ENCODE measurements at places on chromosomes 1 and 21.

GRCh38 chr1:217133958-217134856 lies 411.0 kb upstream of the ESRRG start:
- DNase-seq = no peak

- DNase-seq = no peak
Measured at GRCh38 chr1:100643471-100644196, 75.9 kb upstream of the VCAM1 start.

- no peak for DNase-seq
Measured at GRCh38 chr1:180402001-180402400, 100.4 kb downstream of the ACBD6 start.

DNA sequence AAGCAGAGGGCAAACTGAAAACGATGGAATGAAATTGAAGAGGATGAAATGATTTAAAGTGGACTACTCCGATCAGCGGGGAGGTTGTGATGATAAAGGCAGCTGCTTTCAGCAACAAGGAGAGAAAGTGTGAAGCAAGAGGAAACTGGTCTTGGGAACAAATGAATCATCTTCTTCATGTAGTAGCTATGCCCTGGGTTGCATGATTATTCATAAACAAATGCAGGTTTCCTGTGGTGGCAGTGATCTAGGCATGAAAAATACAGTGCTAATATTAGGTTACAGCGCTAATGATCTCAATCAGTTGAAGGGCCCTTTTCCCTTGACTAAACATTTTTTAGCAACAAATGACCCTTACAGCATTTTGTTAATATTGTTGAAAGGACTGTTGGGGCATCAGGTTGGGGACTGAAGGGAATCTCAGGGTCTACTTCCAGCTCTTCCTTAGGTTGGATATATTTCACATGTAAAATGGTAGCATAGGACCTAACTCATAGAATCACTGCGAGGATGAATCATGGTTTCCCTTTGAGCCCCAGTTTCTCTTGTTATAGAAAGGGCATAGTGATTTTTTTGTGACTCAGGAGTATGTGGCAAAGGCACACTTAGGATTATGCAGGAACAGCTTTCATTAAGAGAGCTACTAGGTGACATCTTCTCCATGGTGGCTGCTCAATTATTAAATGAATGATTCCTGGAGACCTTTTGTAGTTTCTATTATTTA lies 1.9 kb upstream of the ZFYVE9 start:
- peak; percentile 20 for DNase-seq

GRCh38 chr1:26069941-26070295 lies 2.5 kb upstream of the TRIM63 start:
- no peak for DNase-seq

DNA sequence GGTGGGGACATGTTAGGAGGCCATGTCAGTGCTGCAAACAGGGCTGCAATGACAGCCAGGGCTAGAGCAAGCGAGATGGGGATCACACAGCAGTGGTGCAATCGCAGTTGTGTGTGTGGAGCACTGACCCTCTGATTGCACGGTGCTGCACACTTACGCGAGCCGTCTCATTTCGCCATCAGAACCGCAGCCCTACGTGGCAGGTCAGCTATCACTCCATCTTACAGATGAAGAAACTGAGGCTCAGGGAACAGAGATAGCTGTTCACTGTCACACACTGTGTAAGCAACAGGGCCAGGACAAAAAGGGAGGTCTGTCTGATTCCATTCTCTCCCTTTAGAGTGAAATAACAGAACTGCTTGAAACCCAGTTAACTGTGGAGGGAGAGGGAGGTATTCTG lies 104.8 kb upstream of the SLC45A1 start:
- DNase-seq = no peak

GRCh38 chr1:89907727-89908212 lies 86.9 kb downstream of the LRRC8D start:
- no peak for DNase-seq

DNA sequence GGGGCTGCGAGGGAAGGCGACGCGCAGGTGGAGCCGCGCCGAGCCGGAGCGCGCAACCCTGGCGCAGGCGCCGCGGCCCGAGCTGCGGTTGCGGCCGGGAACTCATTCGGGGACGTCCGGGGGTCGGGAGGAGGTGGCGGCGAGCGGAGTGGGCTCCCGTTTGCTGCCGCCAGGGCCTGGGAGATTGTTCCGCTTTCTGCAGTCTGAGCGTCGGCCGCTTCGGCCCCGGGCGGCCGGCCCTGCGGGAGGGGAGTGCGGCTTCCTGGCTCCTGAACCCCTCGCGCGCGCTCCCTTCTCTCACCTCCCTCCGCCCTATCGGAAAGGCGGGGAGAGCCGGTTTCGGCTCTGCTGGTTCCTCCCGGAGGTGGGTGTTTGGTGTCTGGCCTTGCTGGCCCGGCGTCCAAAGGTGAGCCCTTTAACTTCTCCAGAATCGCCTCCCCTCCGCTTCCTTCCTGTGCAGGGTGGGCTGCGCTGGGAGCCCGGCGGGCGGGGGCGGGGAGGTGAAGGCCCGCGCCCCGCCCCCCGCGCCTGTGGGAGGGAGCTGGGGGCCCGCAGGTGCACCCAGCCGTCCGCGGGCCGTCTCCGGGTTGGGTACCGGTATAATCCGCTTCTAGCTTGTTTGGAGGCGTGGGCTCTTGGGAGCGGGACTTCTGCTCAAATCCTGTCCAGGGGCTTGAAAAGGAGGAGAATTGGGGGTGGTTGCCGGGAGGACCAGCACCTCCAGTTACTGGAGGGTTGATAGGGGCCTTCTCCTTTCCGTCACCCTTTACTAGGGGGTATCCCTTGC lies 683 bp downstream of the LRRC8D start:
- peak; percentile 69 for DNase-seq

DNA sequence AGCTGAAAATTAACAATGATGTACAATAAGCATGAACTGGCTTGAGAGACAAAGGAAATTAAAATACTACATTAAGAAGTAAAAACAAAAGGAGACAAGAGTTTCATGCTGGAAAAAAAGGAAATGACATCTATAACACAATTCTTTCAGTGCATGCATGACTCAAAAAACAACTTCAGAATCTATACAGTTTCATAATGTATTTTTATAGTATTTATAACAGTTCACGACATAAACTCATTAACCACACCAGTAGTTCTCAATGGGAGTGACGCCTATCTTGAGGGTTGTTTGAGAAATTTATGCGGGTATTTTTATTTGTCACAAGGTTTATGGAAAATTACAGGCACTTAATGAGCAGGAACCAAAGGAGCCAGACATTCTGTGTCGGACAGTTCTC lies 168.5 kb downstream of the SMYD3 start:
- no peak for DNase-seq

GRCh38 chr1:61490924-61491323 lies 234.0 kb downstream of the TM2D1 start:
- DNase-seq = no peak

DNA sequence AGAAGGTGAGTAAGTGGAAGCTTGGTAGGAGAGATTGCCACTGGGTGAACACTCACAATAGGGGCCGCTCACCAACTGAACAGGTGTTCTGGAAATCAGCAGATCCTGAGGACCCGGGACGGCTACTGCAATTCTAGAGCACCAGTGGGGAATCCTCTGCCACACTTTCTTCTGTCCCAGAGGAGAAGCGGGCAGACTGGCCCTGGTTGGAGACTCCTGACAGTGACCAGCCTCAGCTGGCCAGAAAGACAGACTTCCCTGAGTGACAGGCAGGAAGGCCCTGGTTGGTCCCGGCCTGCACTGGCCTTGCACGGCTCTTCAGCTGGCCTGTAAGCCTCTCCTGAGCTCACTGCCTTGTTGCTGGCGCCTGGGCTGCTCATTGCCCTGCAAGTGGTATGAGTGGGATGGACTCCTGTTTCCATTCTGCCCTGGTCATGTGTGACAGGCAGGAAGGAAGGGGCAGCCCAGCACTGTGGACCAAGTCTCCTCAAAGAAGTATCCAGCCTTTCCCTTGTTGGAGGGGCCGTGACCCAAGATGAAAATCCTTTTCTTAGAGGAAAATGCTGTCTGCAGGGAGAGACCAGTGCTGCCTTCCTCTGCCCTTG lies 34.5 kb downstream of the MAN1C1 start:
- no peak for DNase-seq

GRCh38 chr1:181430015-181430885 lies 53.1 kb upstream of the CACNA1E start:
- no peak for DNase-seq

DNA sequence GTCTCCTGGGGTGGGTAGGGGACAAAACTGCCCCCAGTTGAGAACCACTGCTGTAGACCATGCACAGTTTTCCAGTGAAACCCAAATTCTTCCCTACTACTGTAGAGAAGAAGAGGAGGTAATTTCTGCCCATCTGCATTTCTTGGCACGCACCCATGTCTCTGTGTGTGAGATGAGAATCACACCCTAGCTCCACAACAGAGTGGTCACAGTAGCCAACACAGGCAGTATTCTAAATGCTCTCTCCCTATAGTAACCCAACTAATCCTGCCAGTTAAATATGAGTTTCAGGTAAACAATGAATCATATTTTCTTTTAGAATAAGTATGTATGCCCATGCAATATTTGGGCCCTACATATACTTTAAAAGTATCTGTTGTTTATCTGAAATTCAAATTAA lies 1.2 kb upstream of the CAPN2 start:
- no peak for DNase-seq

GRCh38 chr1:194950584-194950983 lies 1657.7 kb downstream of the KCNT2 start:
- no peak for DNase-seq

DNA sequence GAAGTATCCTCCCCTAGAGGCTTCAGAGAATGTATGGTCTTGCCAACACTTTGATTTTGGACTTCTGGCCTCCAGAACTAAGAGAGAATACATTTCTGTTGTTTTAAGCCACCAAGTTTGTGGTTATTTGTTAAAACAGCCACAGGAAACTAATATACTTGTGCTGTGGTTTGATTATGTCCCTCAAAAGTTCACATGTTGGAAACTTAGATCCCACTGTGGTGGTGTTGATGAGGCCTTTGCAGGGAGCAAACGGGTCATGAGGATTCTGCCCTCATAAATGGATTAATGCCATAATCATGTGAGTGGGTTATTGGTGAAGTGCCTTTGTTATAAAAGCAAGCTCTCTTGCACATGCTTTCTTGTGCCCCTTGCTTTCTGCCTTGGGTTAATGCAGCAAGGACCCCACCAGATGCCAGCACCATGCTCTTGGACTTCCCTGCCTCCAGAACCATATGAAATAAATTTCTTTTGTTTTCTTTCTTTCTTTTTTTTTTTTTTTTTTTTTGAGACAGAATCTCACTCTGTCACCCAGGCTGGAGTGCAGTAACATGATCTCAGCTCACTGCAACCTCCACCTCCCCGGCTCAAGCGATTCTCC lies 157.3 kb downstream of the CLIC6 start:
- DNase-seq = no peak

DNA sequence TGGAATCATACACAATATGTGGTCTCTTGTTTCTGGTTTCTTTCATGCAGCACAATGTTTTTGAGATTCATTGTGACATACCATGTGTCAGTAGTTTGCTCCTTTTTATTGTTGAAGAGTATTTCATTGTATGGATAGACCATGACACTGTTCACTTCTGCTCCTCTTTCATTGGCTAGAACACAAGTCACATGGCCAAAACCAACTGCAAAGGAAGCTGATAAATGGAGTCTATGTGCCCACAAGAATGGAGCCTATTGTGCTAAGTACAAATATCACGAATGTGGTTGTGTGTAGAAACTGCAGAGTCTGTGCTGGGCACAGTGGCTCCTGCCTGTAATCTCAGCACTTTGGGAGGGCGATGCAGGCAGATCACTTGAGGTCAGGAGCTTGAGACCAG lies 28.6 kb upstream of the FNBP1L start:
- no peak for DNase-seq

GRCh38 chr1:54640863-54641836 lies at the start of gene MROH7:
Gene MROH7 (plus strand): TSS chr1:54641786. CDS start chr1:54652927, 11,141 bp downstream.
- no peak for DNase-seq

- DNase-seq = no peak
Measured at GRCh38 chr1:220013497-220013896, 32.8 kb downstream of the EPRS1 start.

- no peak for DNase-seq
Measured at GRCh38 chr1:99270646-99271045, 6.4 kb downstream of the PLPPR4 start.

- DNase-seq = no peak
Measured at GRCh38 chr1:247332623-247333361, 1.1 kb upstream of the ZNF496 start.

GRCh38 chr1:181863006-181863405 lies 198.5 kb downstream of the ZNF648 start:
- DNase-seq = no peak
